ENCODE measurements at places on chromosomes 2 and 18. TPM values are rescaled to one million over a fixed set of nuclear protein-coding genes. Genes with fewer than 3 reads are reported as not detected.

- DNase-seq: no peak
Measured at GRCh38 chr2:207279520-207279919, 113.8 kb upstream of the KLF7 start.

Gene PPP4R1
- total RNA-seq: 126 TPM

- DNase-seq: peak; percentile 55
Measured at GRCh38 chr2:43184339-43184895, 42.0 kb downstream of the ZFP36L2 start.

GRCh38 chr2:125837128-125837527 is 818.8 kb upstream of the GYPC start:
- DNase-seq: peak; percentile 48

- DNase-seq: peak; percentile 80
Measured at GRCh38 chr2:1588978-1589621, 155.2 kb downstream of the PXDN start.

GRCh38 chr2:163528640-163529217 is 207.1 kb downstream of the FIGN start:
- DNase-seq: no peak

- DNase-seq: no peak
Measured at GRCh38 chr18:55233857-55234256, 274.6 kb upstream of the CCDC68 start.

Gene FAM124B
- total RNA-seq: 1.2 TPM

GRCh38 chr2:196275646-196276352 is 104.4 kb upstream of the STK17B start:
- DNase-seq: no peak
